ENCODE measurements at places on chromosomes 7 and 10.

- DNase-seq = no peak
Observed at GRCh38 chr7:46848944-46849343, 733.0 kb downstream of the TNS3 start.

DNA sequence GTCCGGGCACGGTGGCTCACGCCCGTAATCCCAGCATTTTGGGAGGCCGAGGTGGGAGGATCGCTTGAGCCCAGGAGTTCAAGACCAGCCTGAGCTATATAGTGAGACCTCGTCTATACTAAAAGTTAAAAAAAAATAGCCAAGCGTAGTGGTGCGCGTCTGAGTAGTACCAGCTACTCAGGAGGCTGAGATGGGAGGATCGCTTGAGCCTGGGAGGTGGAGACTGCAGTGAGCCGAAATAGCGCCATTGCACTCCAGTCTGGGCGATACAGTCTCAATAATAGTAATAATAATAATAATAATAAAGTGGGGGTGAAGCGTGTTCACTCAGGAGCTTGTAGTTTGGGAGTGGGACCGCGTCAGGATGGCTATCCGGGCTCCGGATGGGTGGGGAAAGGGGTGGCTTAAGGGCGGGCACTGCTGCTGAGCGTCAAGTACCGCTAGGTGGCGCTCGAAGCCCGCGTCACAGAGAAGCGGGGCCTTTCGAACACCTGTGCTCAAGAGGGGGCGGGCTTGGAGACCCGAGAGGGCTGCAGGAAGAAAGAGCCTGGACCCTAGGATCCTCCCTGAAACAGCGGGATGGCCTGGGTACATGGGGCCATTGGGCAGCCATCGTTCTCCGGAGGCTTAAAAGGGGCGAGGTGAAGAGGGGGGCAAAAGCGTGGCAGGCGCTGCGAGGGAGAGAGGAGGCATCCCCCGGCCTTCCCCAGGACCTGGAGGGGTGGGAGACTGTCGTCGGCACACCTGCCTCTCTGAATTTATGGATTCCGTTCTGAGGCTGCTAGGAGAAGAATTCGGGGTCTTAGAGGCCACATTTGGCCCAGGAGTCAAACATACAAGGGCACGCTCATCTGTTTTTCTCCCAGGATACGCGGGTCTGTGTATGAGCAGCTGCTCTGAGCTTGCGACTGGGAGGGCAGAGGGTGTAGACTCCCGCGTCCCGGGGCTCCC is 14.5 kb downstream of the LBX1 start:
- peak; percentile 6 for DNase-seq

GRCh38 chr10:97522937-97523336 is 24.2 kb downstream of the UBTD1 start:
- DNase-seq = no peak

DNA sequence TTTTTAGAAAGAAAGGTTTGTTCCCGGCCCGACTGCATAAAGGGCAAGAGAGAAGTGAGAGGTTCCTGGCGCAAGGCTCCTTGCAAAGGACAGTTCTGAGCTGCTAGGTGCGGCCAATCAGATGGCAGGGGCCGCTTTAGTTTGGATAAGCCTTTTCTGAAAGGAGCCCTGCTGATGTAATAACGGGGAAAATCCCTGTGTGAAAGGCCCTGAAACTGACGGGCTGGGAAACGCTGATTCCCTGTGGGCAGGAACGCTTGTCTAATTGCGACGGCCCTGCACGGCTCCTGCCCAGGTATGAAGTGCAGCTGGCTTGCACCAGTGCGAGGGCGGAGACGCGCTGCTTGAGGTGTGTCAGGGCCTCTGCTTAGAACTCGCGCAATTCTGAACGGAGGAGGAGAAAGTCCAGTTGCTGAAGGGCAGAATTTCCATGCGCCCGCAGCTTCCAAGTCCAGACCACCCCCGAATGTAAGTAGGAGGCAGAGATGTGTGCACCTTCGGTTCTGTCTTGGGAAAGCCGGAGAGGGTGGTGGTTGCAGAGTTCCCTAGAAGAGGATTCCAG is 30.5 kb downstream of the TACC2 start:
- no peak for DNase-seq

GRCh38 chr10:105017691-105018090 is 376.6 kb downstream of the SORCS3 start:
- DNase-seq = no peak

DNA sequence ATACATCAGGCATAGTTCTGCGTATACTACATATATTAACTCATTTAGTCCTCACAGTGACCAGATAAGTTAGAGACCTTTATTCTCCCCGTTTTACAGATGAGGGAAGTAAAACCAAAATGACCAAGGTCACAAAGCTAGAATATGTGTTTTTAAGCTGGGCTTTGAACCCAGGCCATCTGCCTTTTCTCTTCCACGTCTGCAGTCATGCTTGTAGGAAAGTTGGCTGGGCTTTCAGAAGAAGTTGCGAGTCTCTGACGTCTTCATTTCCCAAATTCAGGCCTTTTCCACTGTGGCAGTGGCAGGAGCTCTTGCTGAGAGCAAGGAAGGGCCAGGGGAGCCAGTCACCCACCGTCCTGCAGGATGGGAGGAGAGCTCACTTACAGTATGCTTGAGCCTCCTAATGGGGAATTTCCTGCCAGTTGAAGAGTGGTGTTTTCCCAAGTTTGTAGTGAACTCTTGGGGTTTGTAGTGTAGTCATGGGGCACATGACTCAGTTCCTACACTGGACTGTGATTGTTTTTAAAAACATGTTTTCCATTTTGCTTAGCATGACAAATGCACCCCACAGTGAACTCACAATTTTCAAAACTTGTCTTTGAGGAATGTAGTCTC is 34.2 kb downstream of the CYP17A1 start:
- DNase-seq = no peak

DNA sequence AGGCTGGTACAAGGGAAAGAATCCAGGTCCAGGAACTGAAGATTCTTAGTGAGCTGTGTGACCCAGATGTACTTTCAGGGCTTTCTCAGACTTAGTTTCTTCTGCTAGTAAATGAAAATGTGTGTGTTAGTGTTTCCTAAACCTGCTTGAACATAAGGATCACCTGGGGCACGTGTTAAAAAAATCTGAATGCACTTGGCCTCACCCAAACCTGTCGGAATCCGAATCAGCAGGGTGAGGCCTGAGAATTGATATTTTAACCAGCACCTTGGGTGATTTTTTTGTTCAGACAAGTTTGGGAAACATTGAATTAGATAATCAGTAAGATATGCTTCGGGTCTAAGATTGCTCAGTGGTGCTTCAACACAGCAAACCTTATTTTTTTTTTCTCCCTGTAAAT is 59.7 kb downstream of the ZNF365 start:
- DNase-seq = no peak

- no peak for DNase-seq
Observed at GRCh38 chr10:80204677-80205476, 460 bp downstream of the ANXA11 start.

DNA sequence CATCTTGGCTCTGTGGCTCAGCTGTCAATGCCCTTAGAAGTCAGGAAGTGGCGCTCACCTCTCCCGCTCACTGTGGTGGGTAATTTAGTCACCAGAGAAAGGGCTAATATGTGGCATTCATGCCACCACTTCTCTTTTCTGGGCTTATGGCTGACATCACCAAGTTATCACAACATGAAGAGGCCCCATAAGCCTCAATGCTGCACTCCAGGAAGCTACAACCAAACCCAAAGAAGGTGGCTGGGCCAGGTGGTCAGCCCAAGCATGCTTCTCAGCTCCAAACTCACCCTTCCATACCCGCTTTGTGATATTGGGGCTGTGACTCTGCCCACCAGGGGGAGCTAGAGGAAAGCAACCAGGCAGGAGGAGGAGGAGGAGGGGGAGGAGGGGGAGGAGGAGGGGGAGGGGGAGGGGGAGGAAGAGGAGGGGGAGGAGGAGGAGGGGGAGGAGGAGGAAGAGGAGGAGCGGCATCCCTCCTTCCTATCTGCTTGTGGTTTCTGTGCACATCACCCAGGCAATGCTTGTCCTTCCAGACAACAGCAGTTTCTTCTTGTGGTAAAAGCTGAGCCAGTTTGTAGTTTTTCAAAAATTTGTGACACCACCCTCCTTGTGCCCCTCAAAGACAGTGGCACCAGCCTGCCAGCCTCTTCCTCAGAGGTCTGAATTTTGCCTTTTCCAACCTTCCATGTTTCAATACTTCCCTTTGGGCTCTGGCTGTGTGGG is 42.1 kb downstream of the CYP26A1 start:
- no peak for DNase-seq

GRCh38 chr7:16471933-16472332 is 6.4 kb upstream of the SOSTDC1 start:
- no peak for DNase-seq

- DNase-seq = no peak
Observed at GRCh38 chr10:97715259-97715874, 1.8 kb downstream of the MARVELD1 start.

Measured in nucleus accumbens (tissue), 56 donors.